EH (cell line): ENCODE measurements at places on chromosomes 16 and 17.

DNA sequence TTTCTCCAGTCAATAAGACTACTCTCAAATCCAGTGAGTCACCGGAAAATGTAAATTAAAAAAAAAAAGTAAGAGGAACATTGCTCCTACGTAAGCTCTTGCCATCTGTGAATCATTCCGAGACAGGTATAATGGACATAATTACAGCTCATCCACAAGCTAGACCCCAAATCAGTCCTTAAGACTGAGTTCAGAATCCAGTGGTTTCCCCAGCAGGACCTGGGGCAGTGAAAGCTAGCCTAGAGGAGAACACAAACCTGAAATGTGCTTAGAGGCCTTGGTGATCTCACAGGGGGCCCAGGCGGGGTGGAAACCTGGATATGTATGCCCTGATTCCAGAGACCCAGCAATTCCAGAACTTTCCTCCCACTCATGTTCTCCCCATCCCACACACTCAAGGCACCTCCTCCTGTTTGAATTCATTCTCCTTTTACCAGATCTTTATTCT lies 132.0 kb downstream of the COPRS start:
- DNase-seq = peak; percentile 48

DNA sequence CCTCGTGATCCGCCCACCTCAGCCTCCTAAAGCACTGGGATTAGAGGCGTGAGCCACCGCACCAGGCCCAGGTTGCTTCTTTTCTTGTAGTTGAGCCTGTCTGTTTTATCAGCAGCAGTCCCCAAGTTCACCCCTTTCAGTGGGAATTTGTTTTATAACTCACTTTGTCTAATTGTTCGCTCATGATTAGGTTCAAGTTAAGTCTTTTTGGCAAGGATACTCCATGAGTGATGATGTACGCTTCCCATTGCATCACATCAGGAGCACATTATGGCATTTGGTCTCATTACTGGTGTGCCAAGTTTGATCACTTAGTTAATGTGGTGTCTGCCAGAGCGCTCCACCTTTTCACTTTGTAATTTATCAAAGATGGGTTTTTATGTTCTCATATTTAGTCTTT lies 14.4 kb upstream of the GJD3 start:
- DNase-seq = no peak

DNA sequence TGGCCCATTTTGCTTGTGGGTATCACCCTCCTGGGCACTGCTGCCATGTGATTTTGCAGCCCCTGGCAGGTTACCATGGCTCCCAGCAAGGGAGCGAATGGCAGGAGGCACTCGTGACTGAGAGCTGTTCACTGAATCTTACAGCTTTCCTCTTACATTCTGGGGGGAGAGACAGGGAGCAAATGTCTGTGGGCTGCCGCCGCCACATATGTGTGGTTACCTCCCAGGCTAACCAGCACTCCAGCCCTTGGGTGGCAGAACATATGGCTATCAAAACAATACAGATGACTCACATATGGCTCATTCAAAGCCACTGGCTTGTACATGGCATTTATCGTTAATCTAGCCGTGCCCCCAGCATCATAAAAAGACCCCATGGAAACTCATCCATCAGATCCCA lies 19.8 kb downstream of the GTF3C1 start:
- peak; percentile 88 for DNase-seq

GRCh38 chr16:8583199-8583598 lies 7.1 kb downstream of the TMEM114 start:
- peak; percentile 9 for DNase-seq

- DNase-seq = peak; percentile 17
These were observed 95.1 kb downstream of the METRNL start for GRCh38 chr17:83174362-83175118.

- DNase-seq = peak; percentile 52
These were observed 14.2 kb downstream of the ANKFY1 start for GRCh38 chr17:4249452-4250029.

- no peak for DNase-seq
These were observed 2.4 kb upstream of the MTMR4 start for GRCh38 chr17:58516644-58517377.

GRCh38 chr17:75459590-75460267 lies 3.3 kb downstream of the TMEM94 start:
- DNase-seq = no peak

GRCh38 chr16:2816751-2817339 lies at the start of gene PRSS21:
TSS of gene PRSS21 (plus strand) at chr16:2817237. CDS start at chr16:2817269, 32 bp downstream.
- no peak for DNase-seq

- DNase-seq = no peak
These were observed 400 bp upstream of the CEP112 start for GRCh38 chr17:66192378-66192687.

- DNase-seq = no peak
These were observed 165.0 kb downstream of the LGALS9B start for GRCh38 chr17:20302246-20302917.

- no peak for DNase-seq
These were observed 81.2 kb downstream of the ZNF18 start for GRCh38 chr17:11916091-11916490.

DNA sequence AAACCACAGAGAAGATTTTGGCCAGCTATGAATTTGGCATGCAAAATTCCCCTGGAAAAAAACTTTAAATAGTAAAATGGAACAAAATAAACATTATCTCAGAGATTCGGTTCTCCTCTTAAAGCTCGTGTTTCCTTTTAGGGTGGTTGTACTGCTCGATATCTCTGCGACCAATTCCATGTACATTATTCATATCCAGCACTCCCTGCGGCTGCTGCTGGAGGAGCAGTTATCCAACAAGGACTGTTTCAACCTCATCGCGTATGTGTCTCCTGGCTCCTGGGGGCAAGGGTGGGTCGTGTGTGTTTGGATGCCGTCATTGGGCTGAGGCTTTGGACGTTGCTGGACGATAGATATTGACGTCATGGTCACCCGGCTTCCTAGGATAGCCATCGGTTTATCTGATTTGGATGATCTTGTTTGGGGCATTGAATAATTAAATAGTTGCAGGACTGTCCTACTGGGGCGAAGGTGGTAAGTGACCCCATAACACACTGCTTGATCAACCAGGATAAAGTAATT lies 33.8 kb downstream of the VWA3A start:
- no peak for DNase-seq

DNA sequence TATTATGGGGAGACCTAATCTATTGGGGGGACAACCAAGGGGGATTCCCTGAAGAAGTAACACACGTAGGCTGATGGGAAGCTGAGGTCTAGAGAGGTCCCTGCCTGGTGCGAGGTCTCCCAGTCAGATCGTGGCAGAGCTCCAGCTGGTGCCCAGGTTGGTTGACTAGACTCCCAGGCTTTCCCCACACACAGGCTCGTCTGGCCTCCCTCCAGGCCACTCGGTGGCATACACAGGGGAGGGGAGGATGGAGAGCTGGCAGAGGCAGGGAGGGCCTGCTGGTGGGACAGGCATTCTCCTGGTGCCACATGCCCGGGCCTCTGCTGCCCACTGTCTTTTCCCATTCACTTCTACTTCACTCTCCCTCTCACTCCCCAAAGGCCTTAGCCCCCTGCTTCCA lies 8.5 kb upstream of the SOCS3 start:
- no peak for DNase-seq

- no peak for DNase-seq
These were observed 40.2 kb upstream of the METTL16 start for GRCh38 chr17:2551928-2552327.

GRCh38 chr17:32103476-32104113 lies 38.7 kb upstream of the RHOT1 start:
- DNase-seq = peak; percentile 19

- no peak for DNase-seq
These were observed 113.8 kb upstream of the TNRC6C start for GRCh38 chr17:77844681-77845080.

- no peak for DNase-seq
These were observed 276.1 kb downstream of the SLC39A11 start for GRCh38 chr17:72816406-72816805.
